ENCODE measurements at places on chromosomes 12 and 14.

- DNase-seq = no peak
Observed at GRCh38 chr12:11880381-11880780, 190.4 kb upstream of the BCL2L14 start.

DNA sequence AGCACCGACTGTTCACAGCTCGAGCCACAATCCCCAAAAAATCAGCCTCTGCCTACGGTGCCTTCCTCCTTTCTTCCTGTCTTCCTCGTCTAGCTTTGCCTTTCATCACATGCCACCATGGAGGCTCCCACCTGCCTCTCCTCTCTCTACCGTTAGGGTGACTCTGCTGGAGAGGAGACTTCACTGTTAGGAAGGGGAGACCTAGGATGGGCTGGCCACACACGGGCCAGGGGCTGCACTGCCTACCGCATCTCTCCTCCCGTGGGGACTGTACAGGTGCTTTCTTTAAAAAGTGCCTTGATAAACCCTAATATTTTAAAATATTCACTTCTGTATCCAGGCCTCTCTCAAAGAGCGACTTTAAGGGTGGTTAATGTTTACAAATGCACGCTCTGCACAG lies 1104.7 kb downstream of the BCL11B start:
- DNase-seq = no peak

DNA sequence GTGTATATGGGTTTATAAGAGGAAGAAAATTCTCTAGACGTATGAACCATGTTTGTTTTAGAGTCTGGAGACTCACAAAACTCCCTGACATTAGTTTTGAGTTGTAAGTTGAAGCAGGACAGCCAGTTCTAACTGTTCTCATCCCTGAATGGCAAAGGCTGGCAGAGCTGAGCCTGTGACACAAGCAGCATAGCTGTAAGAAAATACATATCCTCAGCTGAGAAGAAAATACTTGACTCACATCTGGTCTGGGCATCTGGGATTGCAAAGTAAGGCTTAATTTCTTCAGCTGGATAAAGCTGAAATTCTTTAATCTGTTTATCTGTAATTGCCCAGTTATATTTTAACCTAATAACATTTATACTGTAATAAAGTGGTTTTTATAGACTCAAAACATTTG lies 156.3 kb downstream of the PELI2 start:
- DNase-seq = no peak

- DNase-seq = no peak
Observed at GRCh38 chr12:10126413-10126812, 3.6 kb downstream of the CLEC7A start.

GRCh38 chr14:81276073-81277069 lies 55.6 kb upstream of the GTF2A1 start:
- no peak for DNase-seq
